Ureter (tissue), 1 donor: ENCODE measurements at places on chromosomes 16 and 17. TPM values are rescaled to one million over a fixed set of nuclear protein-coding genes. Genes with fewer than 3 reads are reported as not detected.
A peak's percentile ranks its signal among the peaks of the same experiment; 100 is the strongest.

GRCh38 chr17:79080349-79080748 is 5.7 kb downstream of the ENGASE start:
- DNase-seq = no peak

DNA sequence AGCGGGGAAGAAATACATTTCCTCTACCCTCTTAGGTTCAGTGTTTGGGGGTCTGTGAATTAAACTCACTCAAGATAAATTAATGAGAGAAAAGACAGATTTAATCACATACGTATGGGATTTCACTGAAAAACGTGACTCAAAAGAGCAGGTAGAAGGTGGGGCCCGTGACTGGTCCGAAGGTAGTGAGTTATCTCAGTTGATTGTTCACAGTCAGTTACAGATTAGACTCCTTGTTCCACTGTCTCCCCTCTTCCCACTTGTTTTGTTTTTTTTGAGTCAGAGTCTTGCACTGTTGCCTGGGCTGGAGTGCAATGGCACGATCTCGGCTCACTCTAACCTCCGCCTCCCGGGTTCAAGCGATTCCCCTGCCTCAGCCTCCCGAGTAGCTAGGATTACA is 301.2 kb downstream of the SEC14L1 start:
- DNase-seq = no peak

DNA sequence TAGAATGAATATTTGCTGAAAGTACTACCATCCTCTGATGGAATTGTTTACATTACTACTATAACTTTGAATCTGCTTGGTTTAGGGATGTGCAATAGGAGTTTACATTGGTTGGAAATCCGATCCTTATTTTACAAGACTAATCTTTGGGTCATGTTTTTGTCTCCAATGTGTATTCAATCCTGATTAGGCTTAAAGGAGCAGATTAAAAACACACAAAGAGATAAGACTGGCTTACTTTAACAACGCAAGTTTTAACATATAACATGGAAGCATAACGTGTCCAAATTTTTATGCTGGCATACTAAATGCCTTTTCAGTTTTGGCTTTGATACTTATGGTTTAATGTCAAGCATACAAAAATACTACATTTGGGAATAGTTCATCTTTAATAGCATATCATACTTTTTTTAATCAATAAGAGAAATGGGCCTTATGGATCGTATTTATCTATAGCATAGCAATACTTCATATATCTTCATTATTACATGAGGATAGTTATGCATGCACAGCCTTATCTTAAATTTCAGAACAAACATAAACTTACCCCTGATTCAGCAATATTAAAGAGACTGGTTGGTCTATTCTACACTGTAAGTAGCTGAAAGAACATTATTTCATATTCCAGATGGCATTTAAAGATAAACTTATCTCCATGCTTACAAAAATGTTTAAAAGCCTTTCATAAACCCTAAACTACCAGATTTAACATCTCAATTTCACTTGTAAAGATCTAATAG is 69.9 kb upstream of the NACA2 start:
- DNase-seq = no peak

GRCh38 chr17:4497101-4497824 is 1.4 kb upstream of the SPNS2 start:
- no peak for DNase-seq

DNA sequence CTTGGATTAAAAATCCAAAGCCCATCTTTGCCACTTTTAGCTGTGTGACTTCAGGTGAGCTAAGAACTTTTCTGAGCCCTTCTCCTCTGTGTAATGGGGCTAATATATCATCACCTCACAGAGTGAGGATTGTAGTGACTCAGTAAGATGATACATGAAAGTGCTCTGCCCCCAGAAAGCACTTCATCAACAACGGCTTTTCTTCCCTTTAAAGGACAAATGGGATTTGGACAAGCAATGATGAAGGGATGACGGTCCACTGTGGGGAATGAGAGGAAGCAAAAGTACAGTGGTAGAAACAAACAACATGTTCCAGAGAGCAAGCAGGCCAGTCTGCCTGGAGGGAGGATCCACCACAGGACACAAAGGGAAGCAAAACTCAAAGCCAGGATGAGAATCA is 14.3 kb upstream of the TMED6 start:
- no peak for DNase-seq

GRCh38 chr16:27495191-27495590 is 54.5 kb downstream of the GTF3C1 start:
- DNase-seq = peak; percentile 54

- DNase-seq = peak; percentile 56
Measured at GRCh38 chr17:83203073-83203471, 123.7 kb downstream of the METRNL start.

GRCh38 chr16:78970650-78971049 is 629.9 kb downstream of the MAF start:
- DNase-seq = no peak

DNA sequence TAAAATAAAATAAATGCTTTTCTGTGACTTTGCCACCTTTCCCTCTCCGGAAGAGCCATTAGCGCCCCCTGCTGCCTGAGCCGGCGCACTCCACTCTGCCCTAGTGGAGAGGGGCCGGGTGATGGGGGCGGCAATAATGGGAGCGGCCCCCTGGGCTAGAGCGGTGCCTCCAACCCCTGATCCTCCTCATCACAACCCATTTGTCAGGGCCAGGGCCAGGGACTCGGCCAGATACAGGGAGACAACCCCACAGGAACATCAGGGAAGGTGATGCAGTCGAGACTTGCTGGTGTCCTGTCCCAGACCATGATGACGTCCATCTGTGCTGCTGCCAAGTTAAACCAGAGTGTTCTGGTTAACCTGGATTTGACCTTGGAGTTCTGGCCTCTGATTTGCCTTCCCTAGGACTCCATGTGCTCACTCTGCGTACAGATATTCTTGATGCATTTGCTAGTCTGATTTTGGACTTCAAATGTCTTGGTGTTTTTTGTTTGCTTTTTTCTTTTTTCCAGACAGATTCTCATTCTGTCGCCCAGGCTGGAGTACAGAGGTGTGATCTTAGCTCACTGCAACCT is 46.1 kb upstream of the BPTF start:
- DNase-seq = peak; percentile 77

- DNase-seq = no peak
Measured at GRCh38 chr16:54460263-54460860, 173.8 kb upstream of the IRX3 start.

PRR35 gene
- total RNA-seq = not detected

FOXJ1 gene
- total RNA-seq = 2.5 TPM

DNA sequence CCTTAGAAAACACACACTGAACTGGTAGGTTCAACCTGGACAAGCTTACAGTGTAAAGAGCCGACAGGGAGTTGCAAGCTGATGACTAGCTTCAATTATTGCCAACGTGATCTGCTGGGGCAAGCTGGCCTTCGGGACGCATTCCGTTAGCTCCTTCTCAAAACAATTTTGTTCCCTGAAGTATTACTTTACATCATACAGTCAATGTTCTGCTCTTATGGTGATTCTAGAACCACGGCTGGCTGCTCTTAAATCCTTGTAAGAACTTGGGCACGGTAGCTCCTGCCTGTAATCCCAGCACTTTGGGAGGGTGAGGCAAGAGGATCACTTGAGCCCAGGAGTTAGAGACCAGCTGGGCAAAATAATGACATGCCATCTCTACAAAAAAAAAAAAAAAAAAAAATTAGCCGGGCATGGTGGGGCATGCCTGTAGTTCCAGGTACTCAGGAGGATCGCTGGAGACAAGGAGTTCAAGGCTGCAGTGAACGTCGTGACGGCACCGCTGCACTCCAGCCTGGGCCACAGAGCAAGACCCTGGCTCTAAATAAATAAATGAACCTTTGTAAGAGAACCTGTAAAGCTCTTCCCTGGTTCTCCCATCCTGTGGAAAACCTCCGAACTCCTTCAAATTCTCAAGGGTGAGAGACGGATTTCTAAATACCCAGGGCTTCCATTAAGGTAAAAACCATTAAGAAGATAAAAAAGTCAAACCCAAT is 2.0 kb downstream of the CDIP1 start:
- no peak for DNase-seq
